ENCODE measurements at places on chromosomes 11 and 22.

GRCh38 chr11:62573006-62573591 is 592 bp downstream of the EEF1G start:
- DNase-seq: no peak

GRCh38 chr11:58429273-58429672 is 1.4 kb upstream of the OR5B2 start:
- DNase-seq: no peak

- DNase-seq: no peak
Observed at GRCh38 chr11:77884186-77884828, 63.4 kb downstream of the AAMDC start.

GRCh38 chr22:27111796-27112672 is 454.6 kb downstream of the MIAT start:
- no peak for DNase-seq

- DNase-seq: no peak
Observed at GRCh38 chr11:16392616-16393015, 36.3 kb upstream of the SOX6 start.

- DNase-seq: no peak
Observed at GRCh38 chr11:34562976-34563375, 49.4 kb upstream of the ELF5 start.

- DNase-seq: no peak
Observed at GRCh38 chr11:59423835-59424234, 2.4 kb downstream of the OR5A2 start.

DNA sequence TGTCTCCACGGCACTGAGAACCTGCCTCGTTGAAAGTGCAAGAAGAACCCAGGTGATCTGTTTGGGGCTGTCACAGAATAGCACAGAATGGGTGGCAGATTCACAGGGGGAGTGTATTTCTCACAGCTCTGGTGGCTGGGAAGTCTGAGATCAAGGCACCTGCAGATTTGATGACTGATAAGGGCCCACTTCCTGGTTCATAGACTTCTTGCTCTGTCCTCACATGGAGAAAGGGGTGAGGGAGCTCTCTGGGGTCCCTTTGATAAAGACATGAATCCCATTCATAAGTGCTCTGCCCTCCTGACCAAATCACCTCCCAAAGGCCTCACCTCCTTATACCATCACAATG is 198.5 kb upstream of the SORL1-AS1 start:
- DNase-seq: no peak

- DNase-seq: no peak
Observed at GRCh38 chr11:81802591-81802990, 931.1 kb downstream of the FAM181B start.

- no peak for DNase-seq
Observed at GRCh38 chr11:134355136-134355535, 23.3 kb downstream of the GLB1L2 start.

- no peak for DNase-seq
Observed at GRCh38 chr22:35250156-35250555, 7.1 kb upstream of the HMGXB4 start.

GRCh38 chr11:23569547-23569946 is 709.3 kb upstream of the CCDC179 start:
- DNase-seq: no peak

DNA sequence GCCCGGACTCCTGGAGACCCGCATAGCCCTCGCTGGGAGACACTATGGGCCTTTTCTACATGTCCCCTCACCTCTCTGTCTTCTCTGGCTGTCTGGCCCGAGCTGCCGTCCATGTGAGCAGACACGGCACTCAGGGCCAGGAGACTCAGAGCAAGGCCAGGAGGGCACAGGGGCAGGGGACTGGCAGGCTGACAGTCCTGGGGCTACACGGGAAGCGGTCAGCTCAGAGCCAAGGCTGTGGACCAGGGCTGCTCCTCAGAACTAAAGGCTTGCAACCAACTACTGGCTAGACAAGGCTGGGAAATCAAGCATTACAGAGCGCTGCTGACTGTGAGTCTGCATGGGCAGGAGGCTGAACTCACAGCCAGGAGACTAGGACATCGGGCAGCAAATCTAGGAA is 56.1 kb upstream of the CDON start:
- no peak for DNase-seq

DNA sequence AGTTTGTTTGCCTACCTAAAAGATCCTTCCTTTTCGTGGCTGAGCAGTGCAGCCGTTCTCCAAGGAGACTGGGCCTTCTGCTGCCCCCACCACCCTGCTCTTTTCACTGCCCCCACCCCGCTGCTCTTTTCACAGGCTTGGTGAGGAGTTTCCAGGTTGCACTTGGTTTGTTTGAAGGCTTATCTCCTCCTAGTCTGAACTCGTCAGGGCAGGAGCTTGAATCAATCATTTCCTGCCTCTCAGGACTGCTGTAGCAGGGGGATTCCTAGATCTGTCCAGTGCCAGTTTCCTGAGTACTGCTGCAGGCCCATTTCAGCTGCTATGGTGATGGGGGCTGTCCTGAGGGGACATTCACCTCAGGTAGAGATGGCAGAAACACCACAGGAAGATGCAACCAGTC is 10.0 kb downstream of the MED15 start:
- no peak for DNase-seq

DNA sequence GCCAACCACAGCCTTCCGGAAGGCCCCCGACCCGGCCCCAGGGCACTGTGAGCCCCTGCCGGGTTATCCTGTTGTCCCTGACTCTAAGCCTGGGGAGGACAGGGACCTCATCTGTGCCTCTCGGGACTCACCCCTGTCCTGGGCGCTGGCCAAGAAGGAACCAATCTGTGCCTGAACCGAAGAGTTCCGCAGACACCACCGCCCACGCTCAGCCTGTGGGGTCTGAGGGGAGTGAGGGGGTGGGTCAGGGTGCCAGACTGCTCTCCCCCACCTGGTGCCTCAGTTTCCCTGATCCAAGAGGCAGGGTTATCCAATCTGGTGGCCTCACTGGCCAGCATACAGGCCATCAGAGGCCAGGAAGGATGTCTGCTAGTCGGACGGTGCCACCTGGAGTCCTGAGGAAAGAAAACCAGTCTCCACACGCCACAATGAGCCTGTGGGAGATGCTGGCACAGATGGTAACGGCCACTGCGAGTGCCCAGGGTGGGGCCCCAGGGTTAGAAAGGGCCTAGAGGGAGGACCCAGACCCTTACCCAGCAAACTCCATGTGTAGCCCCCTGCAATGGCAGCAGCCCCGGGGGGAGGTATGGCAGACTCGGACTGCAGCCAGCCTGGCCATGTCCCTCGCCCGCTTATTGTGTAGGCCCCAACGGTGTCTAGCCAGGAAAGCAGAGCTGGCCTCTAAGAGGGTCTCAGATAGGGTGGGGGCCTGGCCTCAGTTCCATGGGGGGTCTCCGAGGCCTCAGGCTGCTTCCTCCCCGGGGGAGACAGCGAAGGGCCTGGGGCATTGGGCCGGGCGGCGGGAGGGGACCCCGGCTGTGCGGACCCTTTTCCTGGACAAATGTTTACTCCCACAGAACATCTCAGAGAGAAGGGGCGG is 827 bp upstream of the TNNT3 start:
- DNase-seq: no peak

GRCh38 chr11:76317296-76317695 is 63.6 kb downstream of the THAP12 start:
- DNase-seq: no peak

- no peak for DNase-seq
Observed at GRCh38 chr11:76653674-76654284, 16.8 kb downstream of the LRRC32 start.

DNA sequence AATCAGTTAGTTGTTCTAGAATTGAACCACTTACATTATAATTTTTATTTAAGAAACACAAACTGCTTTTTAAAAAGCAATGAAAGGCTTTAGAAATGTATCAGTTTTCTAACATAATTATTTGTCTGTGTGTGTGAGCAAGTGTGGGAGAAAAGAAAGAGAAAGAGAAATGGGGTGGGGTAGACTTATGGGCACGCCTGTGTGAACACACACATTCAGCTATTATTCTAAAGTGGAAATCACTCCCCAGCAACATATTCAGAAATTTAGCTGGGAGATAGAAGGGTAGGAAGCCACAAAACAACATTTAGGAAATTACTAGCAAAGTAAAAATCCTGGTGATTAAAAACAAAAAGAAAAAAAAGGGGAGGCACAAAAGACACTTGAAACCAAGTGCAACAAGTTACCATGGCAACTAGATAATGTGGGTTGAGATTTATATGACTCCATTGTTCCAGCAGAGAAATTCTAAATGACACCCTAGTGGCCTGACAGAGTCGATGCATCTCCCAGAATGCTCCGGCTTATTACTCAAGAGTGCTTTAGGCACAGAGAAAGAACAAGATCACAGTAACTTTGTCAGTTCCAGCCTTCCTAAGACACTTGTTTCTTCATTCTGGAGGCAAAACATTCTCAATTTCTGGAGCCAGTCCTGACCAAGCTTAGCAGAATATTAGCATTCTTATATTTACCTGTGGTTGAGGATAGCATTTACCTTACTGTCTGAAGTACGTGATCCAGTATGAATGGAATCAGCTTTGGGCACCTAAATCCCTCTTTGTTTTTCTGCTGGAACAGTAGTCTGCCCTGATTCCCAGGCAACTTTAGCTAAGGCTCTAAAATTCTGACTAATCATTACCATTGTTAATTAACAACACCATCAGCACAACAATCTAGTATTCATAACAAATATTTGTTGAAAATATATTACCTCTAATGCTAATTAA is 444.4 kb downstream of the DLG2 start:
- DNase-seq: no peak

GRCh38 chr22:39348909-39349505 is 784 bp upstream of the SYNGR1 start:
- DNase-seq: no peak

- no peak for DNase-seq
Observed at GRCh38 chr11:45644981-45645889, 20.2 kb downstream of the CHST1 start.

DNA sequence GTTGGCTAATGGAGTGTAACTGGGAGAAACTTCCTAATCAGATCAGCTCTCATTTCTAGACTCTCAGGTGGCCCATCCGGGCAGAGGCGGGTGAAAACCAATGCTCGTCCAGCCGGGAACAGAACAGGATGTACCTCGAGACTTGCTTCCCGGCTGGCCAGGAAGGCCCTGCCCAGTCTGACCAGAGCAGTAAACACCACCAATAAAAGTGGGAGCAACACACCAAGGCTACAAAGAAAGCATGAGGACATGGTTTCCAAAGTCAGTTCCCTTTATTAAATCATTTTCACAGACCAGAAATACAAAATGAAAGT is 940 bp upstream of the TNKS1BP1 start:
- DNase-seq: no peak

- no peak for DNase-seq
Observed at GRCh38 chr11:44946263-44946662, 4.4 kb downstream of the TP53I11 start.

GRCh38 chr11:70161043-70161625 is 42.0 kb upstream of the FADD start:
- DNase-seq: no peak

DNA sequence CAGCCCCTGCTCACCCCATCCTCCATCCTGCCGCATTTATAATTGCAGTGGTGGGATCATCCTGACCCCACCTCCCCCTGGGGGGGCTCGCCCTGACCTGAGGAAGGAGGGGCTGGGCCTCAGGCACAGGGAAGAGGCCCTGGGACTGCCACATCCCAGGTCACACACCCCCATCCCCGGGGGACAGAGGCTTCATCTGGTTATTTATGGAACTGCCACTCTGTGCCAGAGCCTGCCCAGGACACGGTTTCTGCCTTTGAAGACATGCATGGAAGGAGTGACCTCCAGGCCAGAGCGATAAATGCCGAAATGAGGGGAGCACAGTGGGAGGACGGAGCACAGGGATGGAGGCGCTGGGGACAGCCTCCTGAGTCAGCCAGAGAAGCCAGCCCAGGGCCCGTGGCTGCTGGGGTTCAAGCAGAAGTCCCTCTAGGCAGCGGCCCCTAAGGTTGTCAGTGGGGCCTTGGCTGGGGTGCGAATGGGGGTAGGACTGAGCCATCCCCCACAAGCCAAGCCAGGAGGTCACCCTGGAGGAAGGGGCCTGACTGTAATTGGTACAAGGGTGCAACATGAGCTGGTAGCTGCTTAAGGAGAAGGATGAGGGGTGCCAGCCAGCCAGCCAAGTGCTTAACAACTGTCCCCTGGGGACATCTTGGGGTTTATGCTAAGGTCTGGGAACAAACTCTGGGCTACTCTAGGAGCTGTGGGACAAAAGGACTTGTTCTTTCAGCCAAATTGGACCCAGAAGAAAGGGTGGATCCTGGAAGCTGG is 51.4 kb upstream of the SHISAL1 start:
- no peak for DNase-seq

DNA sequence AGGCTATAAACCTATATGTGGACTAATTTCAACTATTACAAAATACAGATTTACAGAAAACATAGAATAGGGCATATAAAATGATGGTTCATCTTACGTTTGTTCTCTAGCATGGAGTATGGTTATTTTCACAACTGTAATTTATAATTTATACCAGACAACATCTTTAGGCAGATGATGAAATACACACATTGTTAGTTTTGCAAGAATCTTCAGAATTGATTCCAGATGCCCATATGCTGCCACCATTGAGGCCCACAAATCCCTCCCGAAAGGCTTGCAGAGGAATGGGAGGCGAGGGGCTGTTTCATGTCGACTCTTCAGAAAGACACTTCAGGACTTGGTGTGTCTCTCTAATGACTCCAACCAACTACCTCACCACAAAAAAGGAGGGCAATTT is 6.2 kb downstream of the PTPN5 start:
- DNase-seq: no peak

DNA sequence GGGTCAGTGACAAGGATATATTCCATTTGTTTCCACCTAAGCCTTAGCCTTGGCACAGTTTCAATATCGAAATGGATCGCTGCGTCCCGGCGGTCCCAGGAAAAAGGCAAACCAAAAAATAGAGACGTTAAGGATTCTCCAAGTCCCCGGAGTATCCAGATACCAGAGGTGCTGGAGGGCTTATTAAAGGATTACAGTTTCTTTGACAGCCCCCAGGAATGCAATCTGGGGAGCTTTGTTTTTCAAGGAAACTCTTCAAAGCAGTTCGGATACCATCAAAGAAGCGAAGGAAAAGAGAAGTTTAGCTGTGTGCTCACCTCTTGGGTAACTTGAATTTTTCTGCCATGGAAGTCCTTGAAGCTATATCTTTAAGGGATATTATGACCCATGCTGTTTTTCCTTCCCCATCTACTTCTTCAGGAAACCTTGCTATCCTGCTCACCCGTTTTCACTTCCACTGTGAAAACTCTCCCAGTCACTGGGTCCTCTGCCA is 600 bp upstream of the GPR83 start:
- DNase-seq: no peak

DNA sequence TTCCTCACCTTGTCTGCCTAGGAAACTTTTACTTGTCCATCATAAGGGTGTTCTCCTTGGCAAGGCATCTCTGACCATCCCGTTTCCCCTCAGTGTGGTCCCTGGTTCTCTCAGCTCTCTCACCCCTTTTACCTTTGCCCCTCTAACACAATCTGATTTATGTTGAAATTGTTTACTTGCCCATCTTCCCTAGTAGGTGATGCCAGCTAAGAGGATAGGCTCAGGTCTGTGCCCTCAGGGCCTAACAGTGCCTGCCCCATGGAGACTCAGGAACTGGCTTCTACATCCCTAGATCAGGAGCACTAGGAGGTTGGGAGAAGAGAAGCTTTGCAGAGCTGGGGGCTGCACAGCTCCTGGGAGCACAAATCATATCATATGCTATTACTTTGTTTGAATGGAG is 21.1 kb upstream of the ALG8 start:
- DNase-seq: no peak

Data from stimulated activated CD4-positive, alpha-beta T cell treated with anti-CD3 and anti-CD28 coated beads, Interleukin-1b, Interleukin-23, amount 100 ng/mL, for 24 hours (primary cell).